ENCODE measurements at places on chromosomes 7 and 10. TPM values are rescaled to one million over a fixed set of nuclear protein-coding genes. Genes with fewer than 3 reads are reported as not detected.

- DNase-seq = no peak
Measured at GRCh38 chr7:80319461-80319860, 184.8 kb downstream of the GNAI1 start.

DNA sequence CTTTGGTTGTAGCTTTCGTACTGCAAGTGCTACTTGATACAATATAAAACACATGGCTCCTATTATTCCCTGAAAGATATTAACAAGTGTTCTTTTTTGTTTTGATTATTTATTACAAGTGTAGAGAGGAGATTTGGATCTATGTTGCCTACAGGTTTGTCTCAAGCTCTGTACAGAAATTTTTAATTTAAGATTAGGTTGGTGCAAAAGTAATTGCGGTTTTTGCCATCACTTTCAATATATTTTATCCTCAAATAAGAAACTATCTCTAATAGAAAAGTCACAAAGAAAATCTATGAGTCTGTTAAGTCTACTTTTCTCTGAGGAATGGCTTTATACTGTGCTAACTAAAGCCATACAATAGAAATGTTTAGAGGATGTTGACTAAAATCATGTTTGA lies 1086.1 kb downstream of the GRM8 start:
- no peak for DNase-seq

GRCh38 chr10:114346176-114347031 lies 57.9 kb downstream of the AFAP1L2 start:
- no peak for DNase-seq

- no peak for DNase-seq
Measured at GRCh38 chr7:156430109-156430508, 210.5 kb upstream of the RNF32 start.

DNA sequence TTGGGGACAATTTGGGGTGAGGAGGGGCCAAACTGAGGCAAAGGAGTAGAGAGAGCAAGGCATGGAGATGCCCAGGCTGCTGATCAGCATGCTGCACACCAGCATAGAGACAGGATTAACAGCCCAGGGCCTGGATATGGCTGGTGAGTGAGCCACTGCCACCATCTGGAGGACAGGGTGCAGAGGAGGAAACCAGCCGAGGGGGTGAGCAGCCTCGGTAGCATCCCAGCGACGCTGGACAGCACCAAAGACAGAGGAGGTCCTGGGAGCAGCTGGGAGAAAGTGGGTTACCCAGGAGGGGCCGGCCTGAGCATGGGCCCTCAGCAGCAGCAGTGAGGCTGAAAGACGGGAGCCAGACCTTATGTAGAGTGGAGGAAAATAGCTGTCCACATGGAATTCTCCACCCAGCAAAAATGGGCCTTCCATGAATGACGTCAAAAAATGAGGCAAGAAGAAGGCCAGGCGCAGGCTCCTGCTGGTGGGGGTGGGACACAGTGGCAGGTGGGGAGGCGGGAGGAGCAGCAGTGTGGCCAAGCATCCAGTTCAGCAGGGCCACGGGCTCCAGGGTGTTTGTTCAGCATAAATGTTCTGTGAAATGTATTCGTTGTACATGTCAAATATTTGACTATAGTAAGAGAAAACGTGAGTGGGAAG lies 16.7 kb downstream of the RET start:
- no peak for DNase-seq

GRCh38 chr7:140165422-140165821 lies 11.4 kb downstream of the KDM7A start:
- no peak for DNase-seq

GRCh38 chr7:74544706-74545469 lies 91.2 kb downstream of the GTF2IRD1 start:
- no peak for DNase-seq

DNA sequence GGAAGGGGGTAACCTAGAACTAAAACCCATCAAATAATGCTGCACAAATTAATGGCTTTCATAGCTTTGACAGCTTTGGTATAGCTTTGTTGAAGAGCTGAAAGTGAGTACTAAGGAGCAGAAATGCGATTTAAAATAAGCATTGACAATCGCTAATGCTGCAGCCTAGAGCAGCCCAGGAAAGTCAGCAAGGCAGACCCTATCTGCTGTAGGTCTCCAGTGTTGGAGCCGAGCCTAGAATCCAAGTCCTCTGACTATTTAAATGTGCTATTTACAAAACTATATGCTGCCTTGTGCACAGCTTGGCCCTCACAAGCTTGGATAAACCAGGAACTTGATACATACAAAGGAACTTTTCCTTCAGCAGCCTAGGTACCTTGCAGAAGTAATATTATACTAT lies 64.9 kb upstream of the ASAH2 start:
- DNase-seq = no peak

- no peak for DNase-seq
Measured at GRCh38 chr7:100441641-100442535, 5.6 kb upstream of the PPP1R35 start.

DNA sequence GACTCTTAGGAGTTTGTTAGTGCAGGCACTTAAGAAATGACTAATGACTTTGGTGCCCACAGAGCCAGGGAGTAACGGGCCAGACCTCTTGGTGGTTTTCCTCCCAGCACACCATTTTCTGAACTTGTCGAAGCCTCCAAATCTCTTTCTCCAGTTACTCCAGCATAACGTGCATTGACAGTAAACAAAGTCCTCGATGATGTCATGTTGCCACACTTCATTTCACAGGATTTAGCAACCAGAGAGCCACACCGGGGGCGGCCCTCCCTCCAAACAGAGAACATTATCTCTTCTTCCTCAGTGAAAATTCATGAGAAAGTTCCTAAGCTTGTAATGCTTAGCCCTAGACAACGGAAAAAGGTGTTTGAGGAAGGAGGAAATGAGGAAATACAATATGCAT lies 4.0 kb upstream of the SVOPL start:
- no peak for DNase-seq

DNA sequence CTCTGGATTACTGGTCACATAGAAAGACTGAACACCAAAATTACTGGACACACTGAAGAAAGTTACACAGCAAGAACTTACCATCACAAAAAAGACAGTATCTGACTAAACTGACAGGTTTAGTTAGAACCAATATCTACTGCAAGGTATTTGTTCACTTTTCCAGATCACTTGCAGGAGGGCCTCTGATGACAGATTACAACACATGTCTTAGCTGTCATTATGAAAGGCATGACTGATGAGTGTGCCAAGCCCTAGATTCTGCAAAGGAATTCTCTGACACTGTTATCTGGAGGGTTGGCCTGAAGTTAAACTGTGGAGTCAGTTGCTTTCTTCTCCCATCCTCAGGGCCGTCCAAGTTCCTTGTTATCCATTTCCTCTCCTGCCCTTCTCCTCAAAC lies 242.7 kb downstream of the KIF20B start:
- DNase-seq = no peak

DNA sequence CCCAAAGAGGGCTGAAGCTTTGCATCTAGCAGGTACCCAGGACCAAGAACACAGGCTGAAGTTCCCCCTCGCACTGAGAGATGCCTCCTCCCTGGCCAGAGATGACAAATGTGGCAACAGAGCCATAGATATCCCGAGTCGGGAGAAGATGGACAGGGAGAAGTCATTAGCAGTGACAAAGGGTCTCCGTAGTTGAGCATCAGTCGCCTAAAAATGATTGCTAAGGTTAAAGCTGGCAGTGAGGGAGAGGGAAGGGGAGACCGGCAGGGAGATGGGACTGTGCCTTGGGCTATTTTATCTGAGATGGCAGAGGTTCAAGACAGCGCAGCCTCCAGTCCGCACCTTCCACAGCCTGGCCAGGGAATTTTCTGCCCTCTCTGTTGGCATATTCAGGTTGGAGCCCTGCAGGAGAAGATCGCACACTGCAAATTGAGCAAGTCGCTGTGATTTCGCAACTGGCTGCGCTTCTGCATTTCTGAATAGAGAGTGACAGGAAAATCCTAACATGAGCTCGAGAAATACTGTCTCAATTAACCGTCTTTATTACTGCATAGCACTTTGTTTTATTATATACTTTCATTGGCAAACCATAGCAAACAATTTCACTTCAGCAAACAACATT lies 238.9 kb upstream of the GPR26 start:
- DNase-seq = no peak

GRCh38 chr10:51608211-51608610 lies 91.2 kb downstream of the CSTF2T start:
- DNase-seq = no peak

DNA sequence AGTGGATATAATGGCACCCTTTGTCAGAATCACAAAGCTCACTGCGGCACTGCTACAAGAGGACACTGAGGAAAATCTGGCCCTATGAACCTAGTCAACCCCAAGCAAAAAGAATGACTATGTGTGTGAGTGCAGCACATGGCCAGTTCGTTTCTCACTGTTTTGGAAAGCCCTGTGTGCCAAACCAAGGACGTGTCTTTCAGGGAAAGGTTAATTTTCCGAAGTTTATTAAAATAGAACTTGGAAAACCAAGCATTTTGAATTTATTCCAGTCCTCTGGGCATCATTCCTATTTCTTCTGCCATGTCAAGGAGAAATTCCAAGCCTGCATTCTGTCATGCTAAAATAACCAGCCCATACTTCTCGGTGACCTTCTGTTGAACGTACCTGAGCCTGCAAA lies 471.8 kb downstream of the PLXDC2 start:
- DNase-seq = no peak

DNA sequence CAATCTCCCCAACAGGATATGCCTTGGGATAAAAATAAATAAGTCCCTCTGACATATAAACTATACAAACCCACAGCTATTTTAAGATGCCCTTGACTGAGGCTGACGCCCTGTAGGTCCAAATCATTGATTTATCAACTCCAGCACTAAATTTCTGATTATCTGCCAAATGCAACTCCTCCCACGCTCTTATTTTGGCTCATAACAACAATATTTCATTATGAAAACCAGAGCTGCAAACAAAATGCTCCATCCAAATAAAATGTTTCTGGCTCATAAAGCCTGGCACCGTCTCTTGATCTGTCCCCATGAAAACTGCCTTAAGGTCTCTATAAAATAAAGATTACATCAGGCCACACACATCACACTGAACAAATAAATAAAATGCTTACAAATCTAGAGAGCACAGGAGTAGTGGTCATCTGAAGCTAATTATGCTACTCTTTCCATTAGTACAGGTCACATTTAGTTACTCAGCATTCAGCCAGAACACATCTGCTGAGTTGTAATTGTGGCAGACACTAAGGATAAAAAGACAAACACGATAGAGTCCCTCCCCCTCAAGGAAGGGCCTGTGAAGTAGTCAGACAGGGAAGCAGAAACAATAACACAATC lies 28.8 kb downstream of the CACUL1 start:
- no peak for DNase-seq

- no peak for DNase-seq
Measured at GRCh38 chr7:45278763-45279398, 121.3 kb downstream of the RAMP3 start.

GRCh38 chr10:80579181-80579763 lies 41.6 kb downstream of the SH2D4B start:
- DNase-seq = peak; percentile 16

Gene GIMAP7
- 16.0 TPM for total RNA-seq

Gene ACSM6
- total RNA-seq = not detected

Gene SPDYE5
- total RNA-seq = not detected

Gene NPTX2
- 13.0 TPM for total RNA-seq

Gene RAB11FIP2
- total RNA-seq = 14.7 TPM
